ENCODE measurements at places on chromosomes 6 and 20.

DNA sequence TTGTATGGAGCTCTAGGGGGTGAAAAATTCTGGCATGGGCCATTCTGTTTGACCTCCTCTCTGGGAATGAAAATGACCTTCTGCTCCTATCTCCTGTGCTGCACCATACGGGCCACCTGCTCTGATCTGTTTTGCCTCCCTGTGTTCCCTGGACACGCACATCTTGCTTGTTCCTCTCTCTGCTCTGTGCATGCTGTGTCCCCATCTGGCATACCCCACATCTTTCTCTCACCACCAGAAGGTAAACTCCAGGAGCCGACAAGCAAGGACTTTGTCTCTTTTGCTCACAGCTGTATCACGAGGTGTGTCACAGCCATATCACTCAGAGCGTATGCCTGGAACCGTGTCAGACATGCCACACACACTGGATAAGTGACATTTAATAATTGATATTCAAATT is 208.4 kb upstream of the DTNBP1 start:
- DNase-seq, result no peak

- no peak for DNase-seq
Measured at GRCh38 chr6:12228447-12229146, 61.6 kb upstream of the EDN1 start.

GRCh38 chr20:32110173-32110704 is 725 bp downstream of the TM9SF4 start:
- no peak for DNase-seq

DNA sequence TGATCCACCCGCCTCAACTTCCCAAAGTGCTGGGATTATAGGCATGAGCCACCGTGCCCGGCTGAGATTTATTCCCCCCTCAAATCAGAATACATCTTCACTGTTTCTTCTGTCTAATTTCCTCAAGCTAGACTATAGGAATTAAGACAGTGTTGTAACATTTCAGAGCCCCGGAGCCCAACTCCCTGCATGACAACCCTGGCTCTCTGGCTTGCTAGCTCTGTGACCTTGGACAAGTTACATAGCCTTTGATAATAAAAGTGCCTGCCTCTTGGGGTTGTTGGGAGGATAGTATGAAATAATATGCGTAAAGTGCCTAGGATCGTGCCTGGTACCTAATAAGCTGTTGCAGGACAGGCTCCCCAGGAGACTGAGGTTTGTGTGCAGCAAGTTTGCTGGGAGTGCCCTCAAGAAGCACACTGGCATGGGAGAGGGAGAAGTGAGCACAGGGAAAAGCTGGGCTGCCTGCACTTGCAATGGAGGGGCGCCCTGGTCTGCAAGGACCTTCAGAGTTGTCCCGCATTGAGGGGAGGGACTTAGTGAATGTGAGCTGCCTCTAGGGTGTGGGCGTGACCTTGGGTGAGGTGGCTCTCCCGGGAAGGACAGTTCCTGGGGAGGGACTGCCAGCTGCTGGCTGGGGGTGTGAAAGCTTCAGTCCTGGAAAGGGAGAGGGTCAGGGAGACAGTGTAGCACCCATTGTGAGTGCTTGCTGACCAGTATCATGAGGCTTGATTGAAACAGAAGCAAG is 43.4 kb downstream of the TAF8 start:
- no peak for DNase-seq

DNA sequence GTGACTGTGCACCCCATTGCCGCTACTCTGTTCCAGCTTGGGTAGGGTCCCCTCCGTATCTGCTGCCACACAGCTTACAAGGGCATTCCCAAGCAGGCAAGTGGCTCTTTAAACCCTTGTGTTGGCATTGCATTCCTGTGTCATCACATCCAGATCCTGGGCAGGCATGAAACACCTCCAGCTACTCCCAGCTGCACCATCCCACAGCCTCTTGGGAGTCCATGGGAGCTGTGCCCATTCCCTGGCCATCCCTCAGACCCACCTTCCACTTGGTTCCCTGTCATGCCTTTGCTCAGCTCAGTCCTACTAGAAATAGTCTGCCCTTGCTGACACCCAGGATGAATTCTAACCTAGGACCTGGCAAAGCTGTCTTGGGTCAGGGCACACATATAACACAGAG is 87.7 kb downstream of the PSMG4 start:
- no peak for DNase-seq

DNA sequence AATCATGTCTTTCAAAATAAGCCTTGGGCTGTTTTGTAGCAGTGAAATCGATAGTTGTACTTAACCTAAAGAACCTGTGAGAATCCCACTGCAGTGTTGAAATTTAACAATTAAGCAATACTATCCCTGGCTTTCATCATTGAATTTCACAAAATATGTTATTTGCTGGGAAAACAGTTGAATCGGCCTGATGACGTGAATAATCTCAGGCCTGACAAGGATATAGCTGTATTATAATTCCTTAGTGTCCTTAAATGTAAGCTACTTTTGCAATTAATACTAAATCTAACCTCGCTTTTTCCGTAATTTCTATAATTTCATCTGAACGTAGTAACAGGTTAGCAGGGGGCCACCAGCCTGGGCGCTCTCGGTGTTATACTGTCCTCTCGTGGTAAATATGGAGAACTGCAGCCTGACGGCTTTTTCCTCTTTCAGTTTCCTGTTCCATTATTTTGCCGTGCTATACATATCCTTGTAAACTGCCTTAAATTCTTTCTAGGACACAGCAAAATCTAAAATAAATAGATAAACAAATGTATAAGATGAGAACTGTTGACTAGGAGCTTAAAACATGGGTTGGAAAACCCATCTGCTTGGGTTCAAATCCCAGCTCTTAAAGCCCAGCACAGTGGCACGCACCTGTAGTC is 24.0 kb downstream of the MTFR2 start:
- peak; percentile 15 for DNase-seq

- no peak for DNase-seq
Measured at GRCh38 chr6:94721459-94721858, 855.9 kb upstream of the MANEA start.

- no peak for DNase-seq
Measured at GRCh38 chr6:26022132-26022472, 59.5 kb downstream of the TRIM38 start.

DNA sequence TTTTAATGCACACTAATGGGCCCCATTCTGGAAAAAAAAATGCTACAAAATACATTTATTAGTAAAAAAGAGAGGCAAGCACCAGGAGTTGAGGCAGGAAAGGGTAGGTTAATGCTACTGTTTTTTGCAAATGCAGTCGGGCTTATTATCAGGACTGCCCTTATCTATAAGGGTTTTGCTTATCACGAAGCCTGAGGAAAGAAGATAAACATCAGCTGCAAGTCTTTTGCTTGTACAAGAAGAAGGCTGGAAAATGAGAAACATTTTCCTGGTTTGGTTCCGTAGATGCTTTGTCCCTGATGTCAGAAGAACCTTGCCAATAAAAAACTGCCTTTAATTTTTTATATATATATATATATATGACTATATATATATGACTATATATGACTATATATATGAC is 189.3 kb upstream of the VGLL2 start:
- DNase-seq, result no peak

DNA sequence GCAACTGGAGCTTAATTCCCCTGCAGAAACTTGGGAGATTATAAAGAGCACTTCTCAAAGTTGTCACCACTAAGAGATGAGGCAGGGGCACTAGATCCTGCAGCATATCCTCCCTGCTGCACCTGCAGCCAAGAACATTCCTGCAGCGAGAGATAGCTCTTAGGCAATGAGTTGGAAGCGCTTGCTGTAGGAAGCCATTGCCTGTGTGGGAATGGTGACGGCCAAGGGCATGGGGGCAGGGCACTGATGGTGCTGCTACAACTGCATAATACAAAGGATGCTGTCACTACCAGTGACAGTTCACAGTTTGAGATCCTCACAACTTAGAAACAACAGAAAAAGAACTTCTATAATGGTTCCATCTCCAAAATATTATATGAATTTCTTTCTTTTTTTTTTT is 89.9 kb downstream of the CDS2 start:
- DNase-seq, result no peak

DNA sequence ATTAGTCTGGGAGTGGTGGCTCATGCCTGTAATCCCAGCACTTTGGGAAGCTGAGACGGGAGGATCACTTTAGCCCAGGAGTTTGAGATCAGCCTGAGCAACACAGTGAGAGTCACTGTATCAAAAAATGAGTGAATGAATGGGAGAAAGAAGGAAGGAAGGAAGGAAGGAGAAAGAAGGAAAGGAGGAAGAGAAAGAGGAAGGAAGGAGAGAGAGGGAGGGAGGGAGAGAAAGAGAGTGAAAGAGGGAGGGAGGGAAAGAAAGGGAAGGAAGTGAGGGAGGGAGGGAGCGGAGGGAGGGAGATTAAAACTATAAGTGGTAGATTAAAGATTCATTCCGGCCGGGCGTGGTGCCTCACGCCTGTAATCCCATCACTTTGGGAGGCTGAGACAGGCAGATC is 28.9 kb upstream of the RREB1 start:
- no peak for DNase-seq

- DNase-seq, result peak; percentile 37
Measured at GRCh38 chr6:93423542-93423941, 4.2 kb upstream of the EPHA7 start.

DNA sequence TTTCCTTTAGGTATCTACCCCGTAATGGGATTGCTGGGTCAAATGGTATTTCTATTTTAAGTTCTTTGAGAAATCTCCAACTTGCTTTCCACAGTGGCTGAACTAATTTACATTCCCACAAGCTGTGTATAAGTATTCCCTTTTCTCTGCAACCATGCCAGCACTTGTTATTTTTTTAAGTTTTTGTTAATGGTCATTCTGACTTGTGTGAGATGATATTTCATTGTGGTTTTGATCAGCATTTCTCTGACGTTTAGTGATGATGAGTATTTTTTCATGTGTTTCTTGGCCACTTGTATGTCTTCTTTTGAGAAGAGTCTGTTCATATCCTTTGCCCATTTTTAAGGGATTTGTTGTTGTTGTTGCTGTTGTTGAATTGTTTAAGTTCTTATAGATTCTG is 871.1 kb downstream of the KIF16B start:
- DNase-seq, result no peak

- DNase-seq, result no peak
Measured at GRCh38 chr6:52511572-52512151, 65.2 kb downstream of the TRAM2 start.

- DNase-seq, result no peak
Measured at GRCh38 chr20:64140061-64140931, 24.0 kb upstream of the MYT1 start.

DNA sequence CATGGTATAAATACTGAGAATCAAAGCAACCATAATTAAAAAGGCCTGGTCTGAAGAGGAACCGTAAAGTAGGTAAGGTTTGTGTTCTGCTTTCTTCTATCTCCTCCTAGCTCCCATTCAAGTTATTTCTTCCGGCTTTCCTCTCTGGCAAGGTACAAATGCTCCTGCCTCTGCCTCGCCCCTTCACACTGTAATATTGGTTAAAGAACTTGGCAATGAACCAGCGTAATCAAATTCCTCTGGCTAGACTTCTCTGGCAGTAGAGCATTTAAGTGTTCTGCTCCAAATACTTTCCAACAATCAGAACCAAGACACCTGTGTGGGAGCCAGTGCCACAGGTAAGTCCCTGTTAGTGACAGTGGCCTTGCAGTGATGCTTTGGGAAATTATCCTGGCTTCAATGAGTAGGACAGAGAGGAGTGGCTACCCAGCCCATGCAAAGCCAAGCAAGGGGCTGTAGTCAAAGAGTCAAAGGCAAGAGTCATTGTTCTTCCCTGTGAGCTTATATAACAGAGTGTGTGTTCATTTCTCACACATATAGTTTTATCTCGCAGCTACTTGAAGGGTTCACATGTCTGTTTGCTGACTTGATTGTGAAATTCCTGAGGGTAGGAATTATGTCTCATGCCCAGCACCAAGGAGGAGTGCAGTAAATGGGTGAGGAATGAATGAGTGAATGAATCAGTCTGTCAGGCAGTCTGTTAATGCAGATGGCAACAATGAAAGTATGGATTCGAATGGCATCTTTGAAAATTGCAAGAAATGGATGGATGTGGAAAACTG is 329.3 kb downstream of the NRN1 start:
- no peak for DNase-seq

- DNase-seq, result no peak
Measured at GRCh38 chr6:45946887-45947286, 68.8 kb downstream of the CLIC5 start.

- DNase-seq, result no peak
Measured at GRCh38 chr20:23366384-23366783, 4.4 kb downstream of the GZF1 start.

DNA sequence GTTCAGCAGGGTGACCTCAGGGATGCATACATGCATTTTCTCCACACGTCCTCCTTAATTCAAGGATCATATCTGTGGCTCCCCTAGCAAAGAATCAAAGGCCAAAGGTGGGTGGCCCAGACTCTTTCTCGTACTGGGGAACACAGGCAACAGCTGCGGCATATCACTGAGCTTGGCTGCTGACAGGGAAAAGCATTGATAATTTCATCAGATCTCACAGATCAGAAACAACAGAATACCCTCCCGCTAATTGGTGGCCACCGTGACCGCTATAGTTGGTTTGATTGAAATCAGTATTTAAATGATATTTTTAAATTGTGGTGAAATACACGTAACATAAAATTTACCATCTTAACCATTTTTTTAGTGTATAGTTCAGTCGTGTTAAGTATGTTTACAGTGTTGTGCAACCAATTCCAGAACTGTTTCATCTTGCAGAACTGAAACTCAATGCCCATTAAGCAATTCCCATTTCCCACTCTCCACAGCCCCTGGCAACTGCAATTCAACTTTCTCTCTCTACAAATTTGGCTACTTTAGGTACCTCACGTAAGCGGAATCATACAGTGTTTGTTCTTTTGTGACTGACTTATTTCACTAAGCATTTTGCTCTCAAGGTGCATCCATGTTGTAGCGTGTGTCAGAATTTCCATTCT is 74.7 kb upstream of the TMEM170B start:
- DNase-seq, result no peak

- no peak for DNase-seq
Measured at GRCh38 chr20:51440589-51440988, 101.9 kb downstream of the NFATC2 start.

DNA sequence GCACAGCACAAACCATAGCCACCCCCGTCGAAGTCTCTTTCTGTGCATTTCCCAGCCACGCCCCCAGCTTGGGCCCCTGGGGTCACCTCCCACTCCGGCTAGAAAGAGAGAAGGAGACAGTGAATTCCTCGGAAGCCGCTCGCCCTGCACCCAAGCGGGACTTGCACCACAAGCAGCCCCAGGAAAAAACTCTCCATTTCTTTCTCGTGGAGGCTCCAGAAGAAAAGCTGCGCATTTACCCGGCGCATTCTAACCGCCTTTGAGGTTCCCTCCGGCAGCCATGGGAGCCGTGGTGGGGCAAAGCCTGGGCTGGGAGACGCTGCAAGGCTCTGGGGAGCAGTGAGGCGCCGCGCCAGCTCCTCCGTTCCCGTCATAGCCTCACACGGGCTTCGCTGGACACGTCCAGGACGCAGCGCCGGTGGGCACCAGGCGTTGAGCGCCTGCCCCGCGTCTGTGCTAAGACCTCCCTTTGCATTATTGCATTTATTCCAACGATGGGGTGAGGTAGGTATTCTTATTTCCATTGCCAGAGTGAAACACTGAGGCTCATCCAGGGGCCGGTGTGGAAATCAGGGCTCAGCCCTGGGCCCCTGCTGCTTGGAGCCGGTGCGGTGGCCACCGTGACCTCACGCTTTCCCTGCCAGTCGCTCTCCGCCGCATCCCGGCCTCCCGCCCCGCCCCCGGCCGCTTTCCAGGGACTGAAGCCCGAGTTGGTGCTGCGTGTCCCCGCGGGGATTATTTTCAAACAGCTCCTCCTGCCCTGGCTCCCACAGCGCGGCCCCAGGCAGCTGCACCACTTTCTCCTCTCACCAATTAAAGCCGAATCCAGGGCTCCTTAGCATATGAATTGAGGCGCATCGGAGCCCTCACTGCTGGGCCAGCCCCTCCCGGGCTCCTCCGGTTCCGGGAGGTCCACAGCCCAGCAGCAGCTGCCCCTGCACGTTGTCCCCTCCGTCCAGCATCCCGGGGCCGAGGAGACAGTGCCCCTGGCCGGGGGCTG is 148.3 kb upstream of the AFDN start:
- no peak for DNase-seq
